ENCODE measurements at places on chromosomes 3 and 15.

GRCh38 chr3:52983828-52984227 is 62.0 kb downstream of the SFMBT1 start:
- DNase-seq = no peak

DNA sequence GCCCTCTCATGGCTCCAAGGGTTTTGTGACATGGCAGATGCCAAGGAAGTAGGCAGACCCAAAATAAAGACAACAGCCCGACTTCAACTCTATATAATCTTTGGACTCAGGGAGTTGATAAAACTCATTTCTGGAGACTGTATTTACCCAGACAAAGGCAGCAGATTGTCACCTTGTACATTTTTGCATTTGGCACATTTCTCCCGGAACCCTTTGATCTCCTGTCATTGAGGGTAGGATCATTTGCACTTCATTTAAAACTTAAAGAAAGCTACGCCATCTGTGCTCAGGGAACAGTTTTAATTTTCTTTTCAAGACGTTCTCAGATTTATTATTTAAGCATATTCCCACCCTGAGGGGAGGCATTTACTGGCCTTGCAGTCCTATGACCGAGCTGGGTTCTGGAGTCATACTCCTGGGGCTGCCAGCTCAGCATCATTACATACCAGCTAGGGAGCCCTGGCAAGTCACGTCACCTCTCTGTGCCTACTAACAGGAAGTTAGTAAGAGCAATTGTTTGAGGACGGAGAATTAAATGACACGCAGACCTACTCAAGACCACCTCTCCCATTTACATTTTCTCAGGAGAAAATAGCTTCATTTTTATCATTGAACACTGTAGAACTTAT is 5.9 kb downstream of the CDCP1 start:
- peak; percentile 57 for DNase-seq

GRCh38 chr3:184171562-184171961 is 3.1 kb upstream of the AP2M1 start:
- peak; percentile 56 for DNase-seq

GRCh38 chr3:27219127-27219845 is 149.9 kb downstream of the NEK10 start:
- peak; percentile 32 for DNase-seq

DNA sequence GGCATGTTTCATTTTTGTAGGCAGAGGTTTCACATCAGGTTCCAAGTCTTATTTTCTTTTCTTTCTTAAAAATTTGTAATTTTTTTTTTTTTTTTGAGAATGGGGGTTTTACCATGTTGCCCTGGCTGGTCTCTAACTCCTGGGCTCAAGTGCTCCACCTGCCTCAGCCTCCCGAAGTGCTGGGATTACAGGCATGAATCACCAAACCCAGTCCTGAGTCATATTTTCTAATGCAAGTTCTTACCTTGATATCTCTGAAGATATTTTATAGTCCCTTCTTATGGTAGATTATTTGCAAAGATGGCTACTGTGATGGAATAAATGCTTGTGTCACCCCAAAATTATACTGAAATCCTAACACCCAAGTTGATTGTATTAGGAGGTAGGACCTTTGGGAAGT is 63.8 kb downstream of the SLC9A9 start:
- DNase-seq = no peak
